Thoracic aorta (tissue), 2 donors: ENCODE measurements at places on chromosomes 4 and X.

GRCh38 chr4:140071806-140072205, 82.2 kb downstream of the MAML3 start:
- no peak for DNase-seq

DNA sequence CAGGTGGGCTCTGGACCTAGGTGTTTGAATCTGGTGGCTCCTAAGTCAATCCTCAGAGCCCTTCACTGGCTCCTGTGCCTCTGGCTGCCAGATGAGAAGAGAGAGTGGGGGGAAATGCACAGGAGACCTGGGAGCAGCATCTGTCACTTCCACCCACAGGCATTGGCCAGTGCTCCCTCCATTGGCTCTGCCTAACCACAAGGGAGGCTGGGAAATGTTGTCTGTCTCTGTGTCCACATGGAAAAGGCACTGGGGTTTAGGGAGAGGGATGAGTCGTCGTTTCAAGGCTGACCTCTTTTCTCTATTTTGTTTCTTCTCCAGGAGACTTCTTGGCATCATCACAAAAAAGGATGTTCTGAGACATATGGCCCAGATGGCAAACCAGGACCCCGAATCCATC, 76.4 kb downstream of the CLCN4 start:
- no peak for DNase-seq

DNA sequence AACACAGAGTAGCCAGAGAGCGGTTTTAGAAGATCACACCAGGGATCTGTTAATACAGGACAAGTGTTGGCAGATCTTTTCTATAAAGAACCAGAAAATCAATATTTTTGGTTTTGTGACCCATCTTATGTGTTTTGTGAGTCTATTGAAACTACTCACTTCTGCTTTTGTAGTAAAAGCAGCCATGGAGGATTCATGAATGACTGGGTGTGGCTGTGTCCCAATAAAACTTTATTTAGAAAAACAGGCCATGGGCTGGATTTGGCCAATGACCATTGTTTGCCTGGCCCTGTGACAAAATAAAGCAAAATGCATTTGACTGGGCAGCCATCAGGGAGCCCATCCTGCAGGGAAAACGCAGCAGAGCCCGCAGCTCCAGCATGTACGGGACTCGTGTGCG, 99.9 kb upstream of the ADRA2C start:
- no peak for DNase-seq

- no peak for DNase-seq
Measured at GRCh38 chrX:119734897-119735339, 23.5 kb upstream of the SOWAHD start.

DNA sequence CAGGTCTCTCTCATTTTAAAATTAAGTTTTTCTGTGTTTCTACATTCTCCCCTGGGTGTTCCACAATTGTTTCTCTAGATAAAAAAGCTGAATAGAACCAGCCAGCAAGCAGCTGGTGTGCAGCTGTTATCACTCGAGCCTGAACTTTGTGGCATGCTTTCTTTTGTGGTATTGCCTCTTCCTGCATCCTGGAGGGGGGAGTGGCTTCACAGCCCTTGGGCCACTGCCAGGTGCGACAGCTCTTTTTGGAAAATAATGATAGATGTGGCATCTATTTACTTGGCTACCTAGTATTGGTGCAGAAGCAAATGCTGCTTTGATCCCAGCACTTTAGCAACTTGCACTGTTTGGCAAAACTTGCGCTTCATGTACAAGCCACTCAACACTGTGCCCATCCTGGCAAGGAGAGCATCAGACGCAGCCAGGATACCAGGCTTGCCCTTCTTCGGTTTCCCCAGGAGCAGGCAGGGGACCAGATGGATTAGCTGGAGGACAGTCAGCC, 69.4 kb downstream of the HMGB2 start:
- DNase-seq = no peak

DNA sequence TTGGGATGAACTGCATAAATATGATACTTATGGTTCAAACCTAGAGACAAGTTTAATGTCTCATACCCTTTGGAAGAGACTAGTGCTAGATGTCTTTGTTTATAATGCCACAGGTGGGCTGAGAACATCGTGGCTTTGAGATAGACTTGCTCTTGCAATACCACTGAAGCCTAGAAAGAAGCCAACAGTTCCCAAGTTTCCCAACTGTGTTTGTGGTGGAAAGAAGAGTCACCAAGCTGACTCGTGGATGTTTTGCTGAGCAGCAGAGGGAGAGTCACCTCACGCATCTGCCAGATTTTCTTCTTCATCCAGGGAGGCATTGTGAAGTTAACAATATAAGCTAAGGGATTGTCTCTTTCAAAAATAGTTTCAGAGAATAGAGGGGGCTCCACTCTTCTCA, 1076.2 kb downstream of the C4orf33 start:
- DNase-seq = no peak

DNA sequence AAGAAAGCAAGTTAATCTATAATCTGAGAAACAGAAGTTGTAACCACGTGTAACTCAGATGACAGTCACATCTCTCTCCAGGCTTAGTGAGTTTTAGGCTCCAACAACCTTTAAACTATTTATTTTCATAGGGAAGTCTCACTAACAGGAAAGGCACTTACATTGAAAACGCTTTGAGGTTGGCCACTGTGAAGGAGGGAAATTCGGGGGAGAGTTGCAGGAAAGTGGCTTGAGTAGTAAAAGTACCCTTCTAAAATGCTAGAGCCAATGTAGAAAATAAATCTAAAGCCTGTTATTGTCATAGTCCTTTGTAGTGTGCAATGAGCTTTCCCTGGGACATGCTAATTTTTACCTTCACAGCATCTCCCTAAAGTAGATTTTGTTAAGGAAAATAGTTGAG, 995 bp upstream of the NFXL1 start:
- DNase-seq = no peak

- no peak for DNase-seq
Measured at GRCh38 chr4:156969101-156969500, 2.5 kb downstream of the PDGFC start.

GRCh38 chr4:39970671-39971640, 6.8 kb downstream of the PDS5A start:
- DNase-seq = no peak

GRCh38 chrX:20829665-20830491, 544.3 kb upstream of the CNKSR2 start:
- no peak for DNase-seq

DNA sequence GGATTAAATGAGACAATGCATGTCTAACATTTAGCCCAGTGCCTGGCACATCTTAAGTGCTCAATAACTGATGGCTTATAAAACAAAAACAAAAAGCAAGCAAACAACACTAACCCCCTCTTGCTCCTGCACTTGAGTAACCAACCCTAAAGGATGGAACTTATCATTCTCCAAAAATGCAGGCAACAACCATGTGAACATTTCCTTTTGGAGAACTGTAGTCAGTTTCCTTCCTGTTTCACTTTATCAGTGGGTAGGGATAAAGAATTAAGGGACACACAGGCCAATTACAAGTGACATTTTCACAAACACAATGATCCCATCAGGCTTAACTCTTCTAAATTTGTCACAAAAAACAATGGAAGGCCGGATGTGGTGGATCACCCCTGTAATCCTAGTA, 30.4 kb downstream of the RPS3A start:
- DNase-seq = no peak

DNA sequence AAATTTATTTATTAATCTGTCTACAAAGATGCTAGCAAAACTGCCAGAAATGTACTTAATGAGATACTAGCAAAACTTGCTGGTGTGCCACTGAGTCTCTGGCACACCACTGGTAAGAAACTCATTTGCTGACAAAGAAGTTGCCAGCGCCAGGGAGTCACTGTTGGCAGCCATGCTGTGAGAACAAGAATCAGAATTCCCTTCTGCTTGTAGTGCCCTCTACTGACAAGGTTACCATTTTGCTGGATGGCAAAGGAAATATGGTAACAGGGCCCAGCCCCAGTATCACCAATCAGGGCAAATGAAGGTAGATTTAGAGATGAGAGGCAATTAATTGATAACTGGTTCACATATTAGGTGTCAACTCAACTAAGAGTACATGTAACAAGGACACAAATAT, 750.1 kb upstream of the ADGRL3 start:
- no peak for DNase-seq

DNA sequence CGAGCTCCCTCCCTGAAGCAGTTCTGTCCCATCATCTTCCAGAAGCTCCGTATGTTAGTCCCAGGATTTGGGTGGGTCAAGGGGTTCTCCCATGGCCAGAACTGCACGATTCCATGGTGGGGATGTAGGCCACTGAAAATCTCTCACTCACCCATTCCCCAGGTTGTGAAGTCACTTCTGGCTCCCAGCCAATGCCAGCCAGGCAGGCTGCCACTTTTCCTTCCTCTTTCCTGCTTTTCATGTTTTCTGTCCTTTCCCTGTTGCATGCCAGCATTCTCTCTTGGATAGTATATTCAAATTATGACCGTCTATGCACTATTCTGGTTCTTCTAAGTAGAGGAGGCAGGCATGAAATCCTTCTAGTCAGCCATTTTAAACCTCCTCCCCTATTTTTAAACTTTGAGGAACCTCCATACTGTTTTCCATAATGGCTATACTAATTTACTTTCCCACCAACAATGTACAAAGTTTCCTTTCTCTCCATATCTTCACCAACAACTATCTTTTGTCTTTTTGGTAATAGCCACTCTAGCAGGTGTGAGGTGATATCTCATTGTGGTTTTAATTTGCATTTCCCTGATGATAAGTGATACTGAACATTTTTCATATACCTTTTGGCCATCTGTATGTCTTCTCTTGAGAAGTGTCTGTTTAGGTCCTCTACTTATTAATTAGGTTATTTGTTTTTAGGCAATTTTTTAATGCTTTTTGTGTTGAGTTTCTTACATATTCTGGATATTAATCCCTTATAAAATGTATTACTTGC, 182.1 kb upstream of the TET2 start:
- no peak for DNase-seq

GRCh38 chrX:46882266-46882665, 30.0 kb upstream of the JADE3 start:
- no peak for DNase-seq

GRCh38 chrX:22203186-22203585, 69.5 kb upstream of the CBLL2 start:
- DNase-seq = no peak

GRCh38 chrX:37759878-37760418, 19.9 kb upstream of the CYBB start:
- DNase-seq = no peak

- DNase-seq = no peak
Measured at GRCh38 chrX:66815227-66815626, 176.3 kb upstream of the EDA2R start.

DNA sequence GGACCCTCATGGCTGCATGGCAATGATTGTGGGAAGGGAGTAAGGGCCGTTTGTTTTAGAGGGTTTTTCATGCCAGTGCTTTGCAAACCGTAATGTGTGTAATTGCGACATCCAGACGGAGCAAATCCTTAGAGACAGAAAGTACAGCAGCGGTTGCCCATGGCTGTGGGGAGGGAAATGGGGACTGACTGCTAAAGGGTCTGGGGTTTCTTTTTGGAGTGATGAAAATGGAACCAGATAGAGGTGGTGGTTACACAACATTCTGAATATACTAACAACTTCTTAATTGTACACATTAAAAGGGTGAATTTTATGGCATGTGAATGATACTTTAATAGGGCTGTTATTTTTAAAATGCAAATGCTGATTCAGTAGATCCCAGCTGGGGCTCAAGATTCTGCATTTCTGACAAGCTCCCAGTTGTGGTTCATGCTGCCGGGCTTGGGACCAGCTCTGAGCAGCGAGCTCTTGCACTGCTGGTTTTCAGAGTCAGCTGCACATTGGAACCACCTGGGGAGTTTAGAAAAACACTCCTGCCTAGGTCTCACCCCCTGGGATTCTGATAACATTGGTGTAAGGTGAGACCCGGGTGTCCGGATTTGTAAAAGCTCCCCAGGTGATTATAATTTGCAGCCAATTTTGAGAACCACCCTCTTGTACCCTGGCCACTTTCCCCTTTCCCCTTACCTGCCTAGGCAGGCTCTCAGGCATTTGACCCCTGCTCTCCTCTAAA, 47.7 kb downstream of the PRPS1 start:
- DNase-seq = no peak

GRCh38 chr4:33390976-33391375, 2670.8 kb downstream of the PCDH7 start:
- no peak for DNase-seq

- DNase-seq = no peak
Measured at GRCh38 chrX:57918750-57919436, 8.6 kb upstream of the ZXDA start.

GRCh38 chr4:185054886-185055285, 36.6 kb downstream of the HELT start:
- no peak for DNase-seq

DNA sequence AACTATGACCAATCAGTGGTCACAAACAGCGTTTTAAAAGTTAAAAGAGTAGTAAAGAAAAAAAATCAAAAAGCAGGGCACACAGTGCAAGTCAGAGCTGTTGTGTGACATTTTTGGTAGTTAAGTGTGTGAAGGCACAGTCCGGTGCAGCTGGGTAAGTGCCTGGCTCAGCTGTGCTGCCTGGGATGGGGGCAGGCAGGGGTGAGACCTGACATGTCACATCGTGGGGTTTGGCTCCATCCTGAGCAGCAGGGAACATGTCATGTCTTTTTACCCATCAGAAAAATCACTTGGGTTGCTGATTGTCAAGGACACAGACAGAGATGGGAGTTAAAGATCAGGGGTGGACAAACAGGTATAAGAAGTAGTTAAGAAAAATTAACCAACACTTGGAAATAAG, 125.1 kb downstream of the NSUN7 start:
- no peak for DNase-seq

DNA sequence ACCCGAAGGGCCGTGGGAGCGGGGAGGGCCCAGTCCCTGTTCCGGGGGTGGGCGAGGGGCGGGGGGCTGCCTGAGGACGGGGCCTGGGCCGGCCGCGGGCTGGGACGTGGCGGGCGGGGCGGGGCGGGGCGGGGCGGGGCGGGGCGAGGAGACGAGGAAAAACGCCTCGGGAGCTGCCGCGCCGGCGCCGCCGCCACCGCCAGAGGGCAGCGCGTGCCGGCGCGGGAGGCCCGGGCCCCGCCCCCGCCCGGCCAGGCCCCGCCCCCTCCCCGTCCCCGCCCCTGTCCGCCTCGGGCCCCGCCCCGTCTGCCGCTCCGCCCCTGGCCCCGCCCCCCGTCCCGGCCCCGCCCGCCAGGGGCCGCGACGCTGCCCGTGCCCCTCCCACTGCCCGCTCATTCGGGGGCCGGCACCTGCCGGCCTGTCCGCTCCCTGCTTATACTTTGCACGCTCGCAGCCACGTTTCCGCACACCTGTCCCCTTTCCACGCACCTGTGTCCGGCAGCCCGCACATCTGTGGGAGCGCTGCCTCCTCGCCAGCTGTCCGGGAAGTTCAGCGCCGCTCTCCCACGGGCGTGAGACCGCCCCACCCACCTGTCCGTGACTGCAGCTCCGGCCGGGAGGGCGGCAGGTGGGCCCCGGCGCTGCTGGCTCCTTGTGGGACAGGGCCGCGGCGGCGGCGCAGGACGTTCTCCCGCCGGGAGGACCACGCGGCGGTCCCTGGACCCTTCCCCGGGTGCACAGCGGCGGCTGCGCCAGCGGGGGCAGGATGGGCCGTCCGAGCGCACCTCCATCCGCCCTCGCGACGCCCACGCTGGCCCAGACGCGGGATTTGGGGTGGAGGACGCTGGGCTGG, 1.7 kb upstream of the FGFRL1 start:
- DNase-seq = no peak

- DNase-seq = no peak
Measured at GRCh38 chrX:37796805-37797204, 16.9 kb downstream of the CYBB start.
